ENCODE measurements at places on chromosomes 5 and 9.

GRCh38 chr5:159386028-159386711, 55.9 kb upstream of the IL12B start:
- no peak for DNase-seq

DNA sequence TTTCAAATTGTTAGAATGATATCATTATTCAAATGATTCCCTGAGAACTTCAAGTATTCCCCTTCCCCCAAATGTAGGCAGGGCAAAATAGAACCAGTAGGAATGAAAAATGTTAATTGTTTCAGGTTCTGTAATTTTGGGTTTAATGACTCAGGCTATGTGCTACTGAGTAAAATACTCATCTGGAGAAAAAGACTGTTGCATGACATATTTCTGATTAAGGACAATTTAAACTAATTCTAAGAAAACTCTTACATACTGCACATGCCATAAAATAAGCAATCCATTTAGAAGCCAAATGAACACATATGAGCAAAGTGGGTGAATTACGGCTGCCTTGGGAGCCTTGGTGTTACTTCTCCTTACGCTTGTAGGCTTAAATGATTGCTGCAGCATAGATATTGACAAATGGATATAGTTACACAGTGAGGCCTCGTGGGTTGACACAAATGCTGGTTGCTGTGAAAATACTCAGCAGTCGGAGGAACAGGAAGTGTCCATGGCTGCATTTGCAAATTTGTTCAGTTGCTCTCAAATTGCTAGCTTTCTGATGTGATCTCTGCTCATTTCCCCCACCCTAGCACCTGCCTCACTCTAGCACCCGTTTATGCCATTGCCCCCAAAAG, 174.9 kb upstream of the DMAC1 start:
- DNase-seq, result no peak

DNA sequence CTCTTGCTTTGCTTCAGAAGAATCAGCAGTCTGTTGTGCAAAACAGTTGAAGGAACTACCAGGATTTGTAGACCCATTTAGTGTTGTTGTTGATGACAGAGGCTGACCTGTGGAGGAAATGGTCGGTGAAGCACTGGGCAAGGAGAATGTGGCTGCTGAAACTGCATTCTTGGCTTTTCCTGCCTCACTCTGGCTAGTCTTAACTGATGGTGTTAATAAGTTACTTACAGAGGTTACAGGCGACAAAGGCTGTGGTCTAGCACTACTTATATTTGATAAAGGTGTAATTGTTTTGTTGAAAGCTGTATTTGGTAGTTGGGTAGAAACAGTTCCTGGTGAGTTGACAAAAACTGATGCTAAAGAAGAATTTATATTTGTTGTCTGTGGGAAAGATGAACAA, 31.5 kb downstream of the MLANA start:
- DNase-seq, result peak; percentile 73

DNA sequence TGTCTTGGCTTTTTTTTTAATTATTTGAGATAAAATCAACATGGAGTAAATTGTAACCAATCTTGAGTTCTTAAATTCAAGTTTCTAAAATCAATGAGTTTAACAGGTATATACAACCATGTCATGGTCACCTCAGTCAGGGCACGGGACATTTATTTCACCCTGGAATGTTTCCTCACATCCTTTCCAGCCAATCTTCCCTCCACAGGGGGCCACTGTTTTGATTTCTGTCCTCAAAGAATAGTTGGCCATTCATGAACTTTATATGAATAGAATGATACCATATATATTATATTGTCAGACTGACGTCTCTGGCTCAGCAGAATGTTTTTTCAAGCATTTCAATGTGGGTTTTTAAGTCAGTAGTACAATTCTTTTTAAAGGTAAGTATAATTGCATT, 806 bp downstream of the ZNF474 start:
- DNase-seq, result no peak

DNA sequence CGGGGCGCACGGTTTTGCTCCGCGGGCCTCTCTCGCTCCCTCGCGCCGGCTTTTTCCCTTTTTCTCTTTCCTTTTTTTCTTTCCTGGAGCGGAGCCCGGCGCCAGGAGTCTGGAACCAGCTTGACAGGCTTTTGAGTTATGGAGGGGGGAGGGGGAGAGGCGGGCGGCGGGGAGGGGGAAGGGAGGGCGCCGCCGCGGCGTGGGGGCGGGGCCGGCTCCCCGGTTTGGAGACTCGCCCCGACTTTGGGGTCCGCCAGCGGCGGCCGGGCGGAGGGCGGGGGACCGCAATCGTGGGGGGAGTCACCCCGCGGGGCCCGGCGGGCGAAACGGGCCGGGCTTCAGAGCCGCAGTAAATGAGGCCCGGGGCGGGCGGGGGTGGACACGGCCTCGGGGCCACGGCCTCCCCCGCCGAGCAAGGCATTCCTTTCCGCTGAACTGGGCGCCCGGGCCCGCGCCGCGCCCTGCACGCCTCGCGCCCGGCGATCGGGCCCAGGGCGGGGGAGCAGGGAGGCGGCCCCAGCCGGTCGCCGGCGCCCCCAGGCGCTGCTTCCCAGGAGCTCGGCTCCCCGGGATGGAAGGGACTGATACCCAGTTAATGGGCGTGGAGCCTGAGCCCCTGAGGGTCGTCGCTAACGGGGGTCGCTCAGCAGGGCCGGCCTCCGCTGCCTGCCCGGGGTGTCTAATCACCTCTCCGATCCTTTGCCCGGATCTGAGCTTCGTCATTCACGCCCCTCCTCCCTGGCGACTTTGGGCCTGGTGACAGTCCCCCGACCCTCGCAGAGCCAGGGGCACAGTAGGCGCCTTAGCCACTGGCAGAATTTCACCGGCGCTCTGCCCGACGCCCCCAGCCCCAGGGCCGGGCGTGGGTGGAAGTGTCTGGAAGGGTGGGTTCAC, 138.1 kb downstream of the C9orf50 start:
- DNase-seq, result no peak

DNA sequence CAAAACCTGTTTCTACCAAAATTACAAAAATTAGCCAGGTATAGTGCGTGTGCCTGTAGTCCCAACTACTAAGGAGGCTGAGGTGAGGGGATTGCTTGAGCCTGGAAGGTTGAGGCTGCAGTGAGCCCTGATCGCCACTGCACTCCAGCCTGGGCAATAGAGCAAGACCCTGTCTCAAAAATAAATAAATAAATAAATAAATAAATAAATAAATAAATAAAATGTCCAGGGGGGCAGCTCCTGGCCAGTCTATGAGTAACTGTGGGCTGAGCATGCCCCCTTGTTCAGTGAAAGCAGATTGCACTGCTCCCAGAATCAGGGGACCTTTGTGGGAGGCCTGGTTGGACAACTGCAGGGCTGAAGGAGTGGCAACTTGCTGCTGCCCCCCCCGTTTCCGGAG, 62.7 kb downstream of the PDE6A start:
- no peak for DNase-seq

DNA sequence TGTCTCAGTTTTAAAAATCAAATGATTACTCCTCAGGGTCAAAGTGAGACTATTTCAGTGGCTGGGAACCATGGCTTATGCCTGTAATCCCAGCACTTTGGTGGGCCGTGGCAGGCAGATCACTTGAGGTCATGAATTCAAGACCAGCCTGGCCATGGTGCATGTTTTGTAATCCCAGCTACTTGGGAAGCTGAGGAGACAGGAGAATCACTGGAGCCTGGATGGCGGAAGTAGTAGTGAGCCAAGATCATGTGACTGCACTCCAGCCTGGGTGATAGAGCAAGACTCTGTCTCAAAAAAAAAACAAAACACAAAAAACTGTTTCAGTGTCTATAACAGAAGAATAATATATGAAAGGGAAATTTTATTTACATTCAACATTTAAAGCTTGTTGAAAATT, 182.9 kb downstream of the ARHGEF28 start:
- DNase-seq, result no peak

Measured in epithelial cell of proximal tubule (primary cell).